ENCODE measurements at places on chromosomes 1 and 21. TPM values are rescaled to one million over a fixed set of nuclear protein-coding genes. Genes with fewer than 3 reads are reported as not detected.

Gene OXCT2
- not detected for polyA plus RNA-seq

Gene ACTA1
- polyA plus RNA-seq: not detected

Gene SYPL2
- 0.22 TPM for polyA plus RNA-seq

GRCh38 chr21:28387220-28387619 lies 605.5 kb downstream of the LTN1 start:
- DNase-seq: no peak

DNA sequence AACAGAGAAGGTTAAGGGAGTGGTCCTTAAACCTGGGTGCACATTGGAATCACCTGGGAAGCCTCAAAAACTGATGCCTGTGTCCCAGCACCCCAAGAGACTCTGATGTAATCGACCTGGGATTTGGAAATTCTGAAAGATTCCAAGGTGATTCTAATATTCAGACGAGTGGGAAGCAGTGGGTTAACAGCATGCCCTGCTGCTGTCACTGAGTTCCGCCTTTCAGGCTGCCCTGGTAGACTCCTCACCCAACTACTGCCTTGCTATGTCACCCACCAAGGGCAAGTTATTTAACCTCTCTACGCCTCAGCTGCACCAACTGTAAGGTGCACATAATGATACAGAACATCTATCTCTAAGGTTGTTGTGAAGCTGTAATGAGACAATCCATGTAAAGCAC lies 59.2 kb downstream of the CD34 start:
- DNase-seq: no peak

GRCh38 chr1:169013821-169014220 lies 92.7 kb upstream of the ATP1B1 start:
- DNase-seq: no peak

DNA sequence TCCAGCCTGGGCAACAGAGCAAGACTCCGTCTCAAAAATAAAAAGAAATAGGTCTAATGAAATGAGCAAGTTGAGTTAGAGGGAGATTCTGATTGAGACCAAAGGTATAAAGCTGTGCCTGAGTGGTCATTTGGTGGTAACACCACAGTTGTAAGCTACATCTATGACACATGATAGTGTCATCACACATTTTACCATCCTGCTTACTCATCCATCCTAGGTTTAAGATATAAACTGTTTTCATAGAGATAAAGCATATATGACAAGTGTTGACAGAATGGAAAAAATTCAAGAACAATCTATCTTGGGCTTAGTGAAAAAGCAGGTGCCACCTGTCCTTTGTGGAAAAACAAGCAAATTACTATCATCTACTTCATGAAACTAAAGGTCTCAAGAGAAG lies 7.1 kb upstream of the CFAP141 start:
- no peak for DNase-seq

DNA sequence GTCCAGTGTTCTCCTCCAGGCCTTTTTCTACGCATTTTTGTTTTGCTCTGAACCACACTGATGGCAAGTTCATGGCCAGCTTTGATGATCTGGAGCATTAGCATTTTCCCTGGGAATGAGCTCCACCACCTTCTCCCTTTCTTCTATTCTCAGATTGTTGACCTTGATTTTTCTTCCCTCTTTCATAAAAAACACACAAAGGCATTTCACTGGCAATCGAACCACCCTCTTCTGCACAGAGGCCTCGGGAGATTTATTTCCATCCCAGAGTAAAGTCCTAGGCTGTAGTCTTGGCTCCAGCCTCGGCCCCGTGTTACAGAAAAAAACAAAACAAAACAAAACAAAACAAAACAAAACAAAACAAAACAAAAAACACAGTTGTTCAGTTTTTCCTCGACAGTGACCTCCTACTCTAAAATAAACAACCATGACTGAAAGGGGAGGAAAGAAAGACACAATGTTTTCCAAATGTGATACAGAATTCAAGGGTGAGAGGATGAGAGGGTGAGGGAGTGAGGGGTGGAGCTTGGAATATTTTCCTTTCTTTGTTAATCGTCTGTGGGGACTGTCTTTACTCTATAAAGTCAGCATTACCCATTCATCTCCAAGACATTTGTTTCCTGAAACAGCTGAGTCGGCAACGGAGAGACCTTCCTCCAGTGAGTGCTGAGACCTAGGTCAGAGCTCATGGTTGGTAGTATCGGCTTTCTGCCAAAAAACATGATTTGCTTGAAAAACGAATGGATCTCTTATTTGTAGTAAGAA lies 29.8 kb upstream of the RNF186 start:
- DNase-seq: no peak

DNA sequence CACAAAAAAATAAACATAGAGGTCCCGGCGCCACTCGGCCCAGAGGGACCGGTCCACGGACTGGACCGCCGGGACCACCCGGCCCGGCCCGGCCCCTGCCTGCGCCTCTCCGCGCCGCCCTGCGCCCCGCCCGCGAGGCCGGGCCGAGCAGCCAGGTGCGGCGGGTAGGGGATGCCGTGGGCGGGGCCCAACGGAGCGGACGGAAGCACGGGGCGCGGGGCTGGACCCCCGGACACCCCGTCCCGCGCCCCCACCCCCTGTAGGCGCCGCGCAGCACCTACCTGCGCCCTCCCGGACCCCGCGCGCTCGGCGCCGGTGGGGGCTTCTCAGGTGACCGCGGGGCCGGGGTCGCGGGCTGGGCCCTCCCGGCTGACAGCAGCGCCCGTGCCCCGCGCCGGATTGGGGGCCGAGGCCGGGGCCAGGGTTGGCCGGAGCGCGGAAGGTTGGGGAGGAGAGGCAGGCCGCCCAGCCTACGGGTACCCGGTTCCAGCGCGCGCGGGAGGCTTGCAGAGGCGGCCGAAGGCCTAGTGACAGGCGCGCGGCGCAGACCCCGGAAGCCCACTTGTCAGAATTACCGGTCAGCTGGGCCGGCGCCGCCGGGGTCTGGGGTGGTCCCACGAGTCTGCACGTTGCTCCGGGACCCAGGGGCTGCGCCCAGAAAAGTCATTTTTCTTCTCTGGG lies 351.9 kb upstream of the CAMK1G start:
- DNase-seq: no peak

DNA sequence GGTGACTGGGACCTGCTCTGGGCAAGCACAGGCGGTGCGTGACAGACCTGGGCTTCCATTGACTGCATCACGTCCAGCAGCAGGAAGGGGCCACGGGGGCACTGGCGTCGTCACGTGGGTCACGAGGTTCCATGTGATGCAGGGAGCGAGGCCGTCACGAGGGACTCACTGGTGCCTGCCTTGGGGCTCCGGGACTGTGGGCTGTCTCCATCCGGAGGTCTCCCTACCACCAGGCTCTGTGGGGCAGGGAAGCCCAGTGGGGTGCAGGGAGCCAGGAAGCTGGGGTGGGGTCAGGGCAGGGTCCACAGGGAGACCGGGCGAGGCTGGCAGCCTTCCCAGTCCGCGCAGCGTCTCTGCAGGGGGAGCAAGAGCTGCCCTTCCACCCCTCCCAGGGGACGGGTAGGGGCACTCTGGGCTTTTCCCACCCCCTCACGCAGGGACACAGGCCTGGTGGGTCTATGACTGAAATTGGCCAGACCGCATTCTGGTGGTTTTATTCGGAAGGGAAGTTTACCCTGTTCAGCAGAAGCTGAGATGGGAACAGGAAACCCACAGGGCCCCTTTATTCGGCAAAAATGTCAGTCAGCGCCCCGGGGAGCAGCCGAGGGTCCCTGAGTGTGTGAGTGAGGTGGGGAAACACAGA lies 416 bp upstream of the TNFRSF14 start:
- peak; percentile 70 for DNase-seq

DNA sequence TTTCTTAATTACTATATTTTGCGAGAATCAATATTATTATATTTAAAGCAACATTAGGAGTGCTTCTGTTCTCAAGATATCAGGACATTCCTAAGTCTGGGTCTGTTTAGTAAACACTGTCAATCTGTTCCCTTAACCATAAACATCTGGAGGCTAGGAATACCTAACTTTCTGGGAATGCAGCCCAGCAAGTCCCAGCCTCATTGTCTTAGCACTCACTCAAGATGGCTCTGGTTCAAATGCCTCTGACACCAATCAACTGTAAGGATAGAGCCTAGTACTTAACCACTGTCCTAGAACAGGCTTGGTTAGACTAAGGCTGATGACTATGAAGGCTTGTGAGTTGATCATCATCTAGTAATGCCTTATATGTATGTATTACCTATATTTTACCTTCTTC lies 61.5 kb downstream of the TNN start:
- no peak for DNase-seq

All from naive thymus-derived CD8-positive, alpha-beta T cell (primary cell).